Activated T-cell treated with anti-CD3 and anti-CD28 coated beads, Interleukin-2, amount 50 U/mL, for 48 hours (primary cell): ENCODE measurements at places on chromosomes 1 and 21.

- no peak for DNase-seq
These were observed 4.9 kb downstream of the GLIS1 start for GRCh38 chr1:53733975-53734649.

GRCh38 chr1:238488401-238488800, 597.7 kb upstream of the ZP4 start:
- DNase-seq = no peak

DNA sequence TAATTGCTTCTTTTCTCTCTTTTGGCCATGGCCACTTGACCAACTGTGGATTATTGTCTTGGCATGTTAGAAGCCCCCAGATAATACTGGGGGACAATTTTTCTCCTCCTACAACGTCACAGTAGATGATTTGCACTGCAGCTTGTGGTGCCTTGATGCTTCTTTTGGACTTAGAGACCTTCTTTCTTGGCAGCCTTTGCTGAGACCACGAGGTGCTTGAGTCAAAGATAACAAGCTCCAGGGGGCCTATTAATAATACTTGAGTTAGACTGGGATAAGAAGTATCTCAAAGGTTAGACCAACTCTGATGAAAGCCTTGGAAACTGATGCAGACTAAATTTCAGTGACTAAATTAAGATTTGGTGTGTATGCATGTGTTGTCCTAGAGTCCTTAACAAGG, 3.2 kb downstream of the PPP1R12B start:
- DNase-seq = no peak

- DNase-seq = no peak
These were observed 43.7 kb downstream of the UTP25 start for GRCh38 chr1:209871430-209871829.
